ENCODE measurements at places on chromosomes 3 and 15. TPM values are rescaled to one million over a fixed set of nuclear protein-coding genes. Genes with fewer than 3 reads are reported as not detected.

TP63 gene
- total RNA-seq: 144 TPM

GNAT1 gene
- not detected for total RNA-seq

MYLK gene
- total RNA-seq: 352 TPM

HYKK gene
- total RNA-seq: 9.6 TPM

LMCD1 gene
- 78.3 TPM for total RNA-seq

PPP1R14D gene
- total RNA-seq: not detected

TAGLN3 gene
- 3.9 TPM for total RNA-seq

LDHAL6B gene
- not detected for total RNA-seq

PLD1 gene
- total RNA-seq: 35.6 TPM

ANKUB1 gene
- total RNA-seq: not detected

CCR2 gene
- total RNA-seq: 1.2 TPM

MYL3 gene
- not detected for total RNA-seq

LMAN1L gene
- not detected for total RNA-seq

IGSF10 gene
- total RNA-seq: 0.49 TPM

SHF gene
- total RNA-seq: 15.0 TPM

TGM4 gene
- not detected for total RNA-seq

RTP1 gene
- not detected for total RNA-seq

SLC27A2 gene
- 3.2 TPM for total RNA-seq

CAND2 gene
- total RNA-seq: 12.5 TPM

GCNT3 gene
- 1.5 TPM for total RNA-seq

ZNF502 gene
- 4.4 TPM for total RNA-seq

Measured in vagina (tissue), 2 donors.